ENCODE measurements at places on chromosomes 7 and 10. TPM values are rescaled to one million over a fixed set of nuclear protein-coding genes. Genes with fewer than 3 reads are reported as not detected.

The LIPM gene
- total RNA-seq = not detected

The SPAM1 gene
- total RNA-seq = not detected

The CNNM2 gene
- total RNA-seq = 7.5 TPM

The AUTS2 gene
- 0.87 TPM for total RNA-seq

The RBP3 gene
- total RNA-seq = not detected

The HMX3 gene
- not detected for total RNA-seq

The HMX2 gene
- not detected for total RNA-seq

The ETV1 gene
- 0.05 TPM for total RNA-seq

DNA sequence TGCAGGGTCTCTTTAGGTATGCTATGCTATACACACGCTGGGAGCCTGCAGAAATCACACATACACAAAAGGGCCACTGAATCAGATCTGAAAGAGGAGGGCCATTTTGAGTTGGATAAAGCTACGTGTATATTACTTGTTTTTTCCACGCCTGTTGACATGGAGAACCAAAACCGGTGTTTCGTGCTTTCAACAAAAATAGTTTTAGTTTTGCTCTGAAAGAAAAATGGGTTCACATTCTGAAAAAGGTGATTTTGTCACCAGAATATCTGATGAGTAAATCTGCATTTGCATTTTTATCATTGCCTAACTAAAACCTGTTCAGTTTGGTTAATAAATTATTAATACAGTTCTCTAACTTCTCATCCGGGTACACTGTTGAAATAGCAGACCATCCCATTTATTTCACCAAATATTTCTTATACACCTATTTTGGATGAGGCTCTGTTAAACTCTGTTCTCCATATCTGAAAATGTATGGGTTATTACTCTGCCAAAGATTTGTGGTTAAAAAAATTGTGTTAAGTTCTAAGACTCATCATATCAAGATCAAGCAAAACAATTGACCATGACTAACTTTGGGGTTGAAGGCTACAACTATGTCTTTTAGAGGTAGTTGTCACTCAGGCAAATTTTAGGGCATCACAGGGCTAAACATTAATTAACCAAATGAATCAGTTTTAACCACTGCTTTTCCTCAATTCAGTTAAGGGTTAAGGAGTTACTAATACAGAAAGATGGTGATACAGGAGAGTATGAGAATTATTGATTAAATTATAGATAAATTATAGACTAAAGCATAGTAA lies 101.2 kb upstream of the RPA3 start:
- DNase-seq = no peak

GRCh38 chr7:46725838-46726237 lies 804.8 kb upstream of the IGFBP3 start:
- no peak for DNase-seq

DNA sequence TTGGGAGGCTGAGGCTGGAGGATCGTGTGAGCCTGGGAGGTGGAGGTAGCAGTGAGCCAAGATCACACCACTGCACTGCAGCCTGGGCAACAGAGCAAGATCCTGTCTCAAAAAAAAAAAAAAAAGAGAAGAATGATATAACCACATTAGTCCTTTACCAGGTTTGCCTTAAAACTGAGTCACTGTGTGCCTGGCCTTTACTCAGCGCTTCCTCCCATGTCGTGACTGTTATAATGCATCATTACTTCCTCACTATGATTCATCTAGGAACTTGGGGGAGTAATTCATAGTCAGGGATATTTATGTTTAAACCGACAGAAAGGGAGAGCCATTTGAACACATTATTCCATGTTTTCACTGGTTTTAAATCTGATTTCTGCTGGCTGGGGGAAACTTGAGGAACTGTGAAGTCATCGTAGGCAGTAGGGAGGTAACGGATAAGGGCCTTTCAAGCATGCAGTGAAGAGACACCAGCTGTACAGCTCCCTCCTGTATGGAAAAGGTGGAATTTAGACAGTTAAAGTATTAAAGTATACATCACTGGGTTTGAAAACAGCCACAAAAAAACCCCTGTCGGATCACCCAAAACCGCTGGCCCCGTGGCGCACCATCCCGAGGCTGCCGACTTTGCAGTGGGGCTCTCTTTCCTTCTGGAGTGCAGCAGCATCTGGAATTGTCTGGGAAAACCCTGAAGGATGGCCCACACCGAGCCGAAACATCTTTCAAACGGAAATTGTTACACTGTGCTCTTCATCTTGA lies 119.8 kb downstream of the NKX6-2 start:
- no peak for DNase-seq

DNA sequence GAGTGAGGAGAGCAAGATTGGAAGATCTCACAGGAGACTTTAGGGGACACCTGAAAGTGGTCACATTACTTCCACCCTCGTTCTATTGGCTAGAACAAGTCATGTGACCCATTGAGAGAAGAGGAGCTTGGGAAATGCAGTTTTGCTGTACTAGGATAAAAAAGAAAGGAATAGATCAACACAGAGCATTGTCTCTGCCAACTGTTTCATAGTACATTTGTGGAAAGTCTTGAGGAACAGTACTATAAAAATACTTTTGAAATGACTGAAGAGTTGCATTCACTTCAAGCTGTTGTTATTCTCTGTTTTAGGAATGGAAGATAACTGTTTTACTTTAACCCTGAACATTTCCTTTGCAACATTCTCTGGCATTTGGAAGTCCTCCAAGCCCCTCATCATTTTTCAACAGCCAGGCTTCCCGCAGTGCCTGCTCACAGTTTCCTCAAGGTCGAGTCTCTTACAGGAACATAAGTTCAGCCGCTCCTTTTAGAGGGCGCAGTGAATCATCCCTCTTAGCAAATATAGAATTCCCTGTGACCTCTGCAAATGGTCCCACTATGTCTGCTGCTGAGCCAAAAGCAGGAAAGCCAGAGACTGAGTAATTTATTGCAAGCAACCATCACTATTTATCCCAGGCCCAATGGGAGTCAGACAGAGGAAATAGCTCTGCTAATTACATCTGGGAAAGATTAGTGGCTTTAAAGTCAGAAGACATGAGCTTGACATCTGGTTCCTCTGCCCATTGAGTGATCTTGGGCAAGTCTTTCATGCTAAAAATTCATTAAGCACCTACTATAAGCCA lies 40.7 kb downstream of the MRPL32 start:
- no peak for DNase-seq

- no peak for DNase-seq
Measured at GRCh38 chr7:15720849-15721471, 34.5 kb upstream of the MEOX2 start.

DNA sequence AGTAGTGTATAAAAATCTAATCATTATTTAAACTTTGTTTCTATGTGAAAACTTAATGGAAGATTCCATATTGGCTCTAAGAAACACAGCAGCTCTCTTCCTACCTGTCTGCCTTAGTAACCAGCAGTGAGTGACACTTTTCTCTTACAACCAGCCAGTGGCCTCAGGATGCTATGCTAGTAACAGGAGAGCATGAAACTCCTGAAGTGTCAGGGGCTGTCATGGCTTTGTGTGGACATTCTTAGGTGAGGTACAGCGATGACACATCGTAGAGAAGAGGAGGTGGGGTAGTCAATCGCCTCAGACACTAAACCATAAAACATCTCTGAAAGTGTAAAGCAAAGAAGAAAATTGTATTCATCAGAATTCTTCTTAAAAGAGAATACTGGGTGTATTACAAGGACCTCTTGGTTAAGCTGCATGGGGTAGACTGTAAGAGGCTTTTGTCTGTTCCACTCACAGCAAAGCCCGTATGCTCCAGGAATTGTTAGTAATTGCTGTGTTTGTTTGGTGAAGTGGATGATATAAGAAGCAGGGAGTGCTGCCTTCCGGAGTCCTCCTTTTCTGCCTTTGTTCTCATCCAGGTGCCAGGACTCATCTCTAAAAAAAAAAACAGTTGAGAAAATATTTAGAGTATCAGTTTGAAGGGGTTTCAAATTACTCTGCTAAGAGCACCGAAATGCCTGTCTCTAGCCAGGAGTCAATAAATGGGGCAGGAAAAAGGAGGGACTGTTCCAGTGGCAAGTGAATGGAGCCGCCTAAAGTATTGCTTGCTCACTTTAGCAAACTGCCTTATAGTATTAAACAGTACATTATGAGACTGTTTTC lies 518.8 kb downstream of the CNTNAP2 start:
- DNase-seq = no peak

DNA sequence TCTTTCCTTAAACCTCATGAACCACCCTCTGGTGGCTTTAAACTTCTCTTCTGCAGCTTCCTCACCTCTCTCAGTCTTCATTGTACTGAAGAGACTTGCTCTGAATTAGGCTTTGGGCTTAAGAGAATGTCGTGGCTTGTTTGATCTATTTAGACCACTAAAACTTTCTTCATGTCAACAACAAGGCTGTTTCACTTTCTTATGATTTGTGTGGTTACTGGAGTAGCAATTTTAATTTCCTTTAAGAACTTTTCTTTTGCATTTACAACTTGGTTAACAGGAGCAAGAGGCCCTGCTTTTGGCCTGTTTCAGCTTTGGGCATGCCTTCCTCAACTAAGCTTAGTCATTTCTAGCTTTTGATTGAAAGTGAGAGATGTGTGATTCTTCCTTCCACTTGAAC lies 38.1 kb upstream of the CDHR3 start:
- peak; percentile 32 for DNase-seq

GRCh38 chr7:94400022-94400421 lies 5.3 kb downstream of the COL1A2 start:
- no peak for DNase-seq

- no peak for DNase-seq
Measured at GRCh38 chr7:19463581-19463980, 245.3 kb downstream of the POLR1F start.

DNA sequence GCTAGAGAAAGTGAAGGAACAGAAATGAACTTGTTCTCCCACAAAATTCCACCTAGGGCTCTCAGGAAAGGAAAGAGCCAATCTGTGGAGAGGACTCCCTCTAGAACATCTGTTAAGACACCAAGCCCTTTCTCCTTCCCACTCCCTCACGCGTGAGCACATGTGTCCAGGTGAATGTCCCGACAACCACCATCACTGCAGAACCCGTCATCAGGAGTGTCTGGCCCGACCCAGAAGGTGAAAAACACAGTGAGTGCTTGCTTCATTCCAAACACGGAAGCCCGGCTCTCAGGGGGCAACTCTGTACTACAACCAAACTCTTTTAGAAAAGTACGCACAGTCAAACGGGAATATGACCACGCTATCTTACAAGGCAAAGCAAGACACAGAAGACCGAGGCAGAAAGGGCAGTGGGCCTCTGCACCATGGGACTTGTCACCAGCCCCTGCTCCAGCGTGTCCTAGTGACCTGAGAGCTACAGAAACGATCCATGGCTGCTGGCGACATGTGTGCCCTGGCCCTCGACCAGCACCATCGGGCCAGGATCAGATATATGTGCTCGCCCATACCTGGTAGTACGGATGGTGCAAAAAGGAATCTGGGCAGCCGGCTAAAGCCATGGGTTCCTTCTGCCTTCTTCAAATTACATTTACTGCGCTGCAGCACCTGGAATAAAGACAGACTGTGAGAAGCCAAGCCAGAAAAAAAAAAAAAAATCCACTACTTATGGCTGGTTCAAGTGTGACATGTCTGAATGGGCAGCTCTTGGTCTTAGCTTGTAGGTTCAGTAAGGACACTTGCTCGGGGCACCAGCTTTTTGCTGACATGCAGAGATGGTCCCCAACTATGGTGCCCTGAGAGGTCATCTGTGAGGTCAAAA lies 50.8 kb downstream of the GRB10 start:
- no peak for DNase-seq

GRCh38 chr7:38840736-38841460 lies 68.1 kb downstream of the VPS41 start:
- no peak for DNase-seq

GRCh38 chr7:144579687-144580086 lies 176.2 kb upstream of the NOBOX start:
- no peak for DNase-seq

DNA sequence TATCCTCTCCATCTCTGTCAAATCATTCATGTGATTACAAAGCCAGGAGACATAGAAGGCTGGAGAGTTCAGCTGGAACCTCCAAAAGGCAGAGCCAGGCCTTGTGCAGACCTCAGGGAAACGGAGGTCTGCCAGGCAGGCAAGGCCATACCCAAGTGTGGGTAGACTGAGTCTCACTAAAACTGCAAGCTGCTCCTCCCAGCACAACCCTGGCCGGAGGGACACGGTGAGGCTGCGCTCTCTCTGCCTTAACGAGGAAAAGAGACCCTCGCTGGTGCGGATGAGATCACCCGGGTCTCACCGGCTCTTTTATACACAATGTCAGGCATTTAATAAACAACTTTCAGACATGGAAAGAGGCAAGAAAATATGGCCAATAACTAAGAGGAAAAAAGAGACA lies 66.1 kb upstream of the INPP5A start:
- DNase-seq = no peak

DNA sequence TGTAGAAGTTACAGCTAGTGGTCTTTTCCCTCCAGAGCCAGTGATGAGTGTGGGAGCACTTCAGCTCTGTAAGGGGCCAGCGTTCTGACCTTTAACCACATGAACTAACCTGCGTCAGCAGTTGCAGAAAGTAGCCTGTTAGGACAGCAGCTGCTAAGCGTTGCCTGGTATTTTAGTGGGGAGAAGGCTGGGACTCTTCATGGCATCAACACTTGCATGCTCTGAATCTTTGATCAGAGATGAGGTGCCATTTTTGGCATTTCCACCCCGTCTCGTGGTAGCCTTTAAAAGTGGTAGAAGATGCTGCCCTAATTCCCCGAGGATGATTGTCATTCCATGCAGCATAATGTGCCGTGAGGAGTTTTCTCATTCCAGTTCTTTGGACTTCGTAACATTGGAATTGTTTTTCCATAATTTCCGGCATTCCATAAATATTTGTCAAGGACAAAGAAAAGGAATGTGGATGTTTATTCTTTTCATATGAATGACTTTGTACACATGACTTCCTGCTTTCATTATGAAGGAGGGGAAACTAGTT lies 92.2 kb downstream of the AVL9 start:
- no peak for DNase-seq

DNA sequence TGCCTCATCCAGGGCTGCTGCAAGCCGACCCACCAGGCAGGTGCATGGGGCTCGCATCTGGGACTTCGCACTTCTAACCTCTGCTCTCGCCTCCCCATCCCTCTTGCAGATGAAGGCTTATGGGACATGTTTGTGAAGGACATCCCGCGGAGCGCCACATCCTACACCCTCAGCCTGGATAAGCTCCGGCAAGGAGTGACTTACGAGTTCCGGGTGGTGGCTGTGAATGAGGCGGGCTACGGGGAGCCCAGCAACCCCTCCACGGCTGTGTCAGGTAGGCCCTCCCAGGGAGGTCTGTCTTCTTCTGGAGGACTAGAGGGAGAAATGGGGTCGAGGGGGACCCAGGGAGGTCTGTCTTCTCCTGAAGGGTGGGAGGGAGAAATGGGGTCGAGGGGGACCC lies 448.9 kb upstream of the FOXK1 start:
- no peak for DNase-seq

DNA sequence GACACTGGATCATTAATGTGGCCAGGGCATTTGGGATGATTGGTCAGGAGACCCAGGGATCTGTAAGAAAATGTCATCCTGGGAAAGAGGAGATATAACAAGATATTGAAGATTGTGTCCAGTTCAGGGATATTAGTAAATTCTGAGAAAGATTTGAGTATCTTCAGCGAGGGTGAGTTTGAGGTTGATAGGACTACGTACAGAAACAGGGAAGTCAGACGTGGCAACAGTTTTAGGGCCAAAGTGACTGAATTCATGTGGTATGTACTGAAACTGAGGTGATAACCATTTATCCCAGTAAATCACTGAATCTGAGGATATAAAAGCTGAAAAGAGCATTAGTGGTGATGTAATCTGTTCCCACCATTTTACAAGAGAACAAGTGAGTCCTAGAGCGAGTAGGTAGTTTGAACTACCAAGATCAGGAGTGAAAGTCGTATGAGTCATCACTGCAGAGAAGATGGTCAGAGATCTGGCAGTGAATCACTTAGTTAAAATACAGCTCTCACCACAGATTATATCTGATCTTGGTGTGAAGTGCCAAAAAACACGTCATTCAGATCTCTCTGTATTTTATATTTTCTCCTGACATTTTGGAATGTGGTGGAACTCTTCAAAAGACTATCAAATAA lies 220.5 kb downstream of the CDK14 start:
- no peak for DNase-seq

All from activated T-helper 2 cell treated with anti-CD3 and anti-CD28 coated beads, Interferon-gamma antibody, Interleukin-2, Interleukin-4, amounts not matched to agents 10 μg/mL and 5 μg/mL and 100 μg/mL, durations not matched to agents 14 hours and 24 hours and 36 hours (primary cell).